Ovary (tissue), 10 donors: ENCODE measurements at places on chromosomes 4 and X. TPM values are rescaled to one million over a fixed set of nuclear protein-coding genes. Genes with fewer than 3 reads are reported as not detected.

- H3K27ac ChIP-seq, result no peak overlapping the region
- no peaks in the 10 kb centered on the region for H3K4me1 ChIP-seq
- no peak for DNase-seq
- H3K36me3 ChIP-seq, result no peaks in the 10 kb centered on the region
- H3K4me3 ChIP-seq, result no peak overlapping the region
Observed at GRCh38 chrX:104084534-104085277, 8.7 kb upstream of the TMSB15C start.

- H3K27ac ChIP-seq, result no peak overlapping the region
- no peaks in the 10 kb centered on the region for H3K4me1 ChIP-seq
- H3K36me3 ChIP-seq, result no peaks in the 10 kb centered on the region
- no peak for DNase-seq
- no peak overlapping the region for H3K4me3 ChIP-seq
- no peaks in the 10 kb centered on the region for H3K27me3 ChIP-seq
Observed at GRCh38 chrX:68841251-68842049, 12.6 kb downstream of the EFNB1 start.

Gene CSN1S1
- total RNA-seq, result not detected

Gene EVC2
- 19.4 TPM for total RNA-seq
